B cell (primary cell): ENCODE measurements at places on chromosomes 6 and 20.
A peak's percentile ranks its signal among the peaks of the same experiment; 100 is the strongest.

GRCh38 chr6:14501240-14501639 lies 383.7 kb downstream of the CD83 start:
- H3K4me3 ChIP-seq, result no peak overlapping the region
- no peaks in the 10 kb centered on the region for H3K4me1 ChIP-seq
- no peak overlapping the region for H3K27ac ChIP-seq
- no peaks in the 10 kb centered on the region for H3K36me3 ChIP-seq

GRCh38 chr20:52905241-52905994 lies 66.7 kb upstream of the TSHZ2 start:
- no peaks in the 10 kb centered on the region for H3K36me3 ChIP-seq
- no peak overlapping the region for H3K27ac ChIP-seq
- peaks cover 3% of the 10 kb centered on the region for H3K27me3 ChIP-seq
- no peaks in the 10 kb centered on the region for H3K4me1 ChIP-seq
- no peak for DNase-seq

DNA sequence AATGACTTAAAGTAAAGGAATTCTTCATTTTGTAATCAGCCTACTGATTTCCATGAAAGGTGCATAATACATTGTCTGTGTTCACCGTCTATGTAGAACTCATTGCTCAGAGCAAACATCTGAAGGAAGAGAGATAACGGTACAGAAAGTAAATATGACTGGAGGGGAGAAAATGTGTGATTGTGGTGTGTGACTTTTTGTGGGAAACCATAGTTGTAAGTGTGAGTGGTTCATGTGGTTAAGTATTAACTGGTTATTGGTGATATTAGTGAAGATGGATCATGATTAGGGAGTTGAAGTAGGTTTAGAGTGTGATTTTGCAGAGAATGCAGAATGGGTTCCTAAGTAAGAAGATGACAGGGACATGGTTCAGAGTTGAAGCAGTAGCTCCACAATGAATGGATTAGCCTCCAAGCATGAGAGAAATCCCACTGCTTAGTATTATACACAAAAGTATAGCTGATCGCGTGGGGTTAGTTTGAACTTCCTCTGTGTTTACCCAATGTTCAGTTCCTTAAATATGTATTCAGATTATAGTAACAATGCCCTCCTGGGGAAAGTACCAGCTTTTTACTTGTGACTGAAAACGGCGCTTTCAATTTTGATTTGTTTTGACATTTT lies 368.9 kb downstream of the UTRN start:
- peak overlapping the region; percentile 5 for H3K4me3 ChIP-seq
- peaks cover 38% of the 10 kb centered on the region for H3K4me1 ChIP-seq
- DNase-seq, result peak; percentile 71
- H3K27me3 ChIP-seq, result no peaks in the 10 kb centered on the region
- no peaks in the 10 kb centered on the region for H3K36me3 ChIP-seq

- H3K4me1 ChIP-seq, result no peaks in the 10 kb centered on the region
- no peak overlapping the region for H3K4me3 ChIP-seq
- no peak for DNase-seq
- no peak overlapping the region for H3K27ac ChIP-seq
- H3K36me3 ChIP-seq, result peaks cover 20% of the 10 kb centered on the region
Measured at GRCh38 chr6:151425561-151425960, 26.4 kb downstream of the RMND1 start.

DNA sequence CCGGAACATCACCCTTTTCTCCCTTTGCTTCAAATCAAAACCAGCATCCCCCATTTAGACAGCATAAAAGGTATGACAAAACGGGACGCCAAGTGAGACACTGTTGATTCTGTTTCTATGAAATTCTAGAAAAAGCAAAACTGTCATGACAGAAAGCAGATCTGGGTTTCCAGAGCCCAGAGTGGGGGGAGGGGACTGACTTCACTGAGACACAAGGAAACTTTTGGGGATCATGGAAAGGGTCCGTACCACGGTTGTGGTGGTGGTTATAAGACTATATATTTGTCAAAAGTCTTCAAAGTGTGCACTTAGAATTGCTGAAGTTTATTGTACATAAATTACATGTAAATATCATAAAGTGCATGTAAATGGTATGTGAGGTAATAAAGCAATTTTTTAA lies 82.6 kb downstream of the SLC22A3 start:
- H3K36me3 ChIP-seq, result no peaks in the 10 kb centered on the region
- H3K4me3 ChIP-seq, result no peak overlapping the region
- H3K4me1 ChIP-seq, result peaks cover 5% of the 10 kb centered on the region
- no peak overlapping the region for H3K27ac ChIP-seq

- peaks cover 8% of the 10 kb centered on the region for H3K4me1 ChIP-seq
- no peak overlapping the region for H3K27ac ChIP-seq
- H3K4me3 ChIP-seq, result no peak overlapping the region
Measured at GRCh38 chr20:63435552-63435951, 36.9 kb downstream of the KCNQ2 start.

GRCh38 chr6:16967470-16967817 lies 134.4 kb upstream of the STMND1 start:
- H3K4me1 ChIP-seq, result peaks cover 3% of the 10 kb centered on the region
- H3K36me3 ChIP-seq, result no peaks in the 10 kb centered on the region
- peaks cover 2% of the 10 kb centered on the region for H3K27me3 ChIP-seq
- DNase-seq, result no peak
- H3K4me3 ChIP-seq, result no peak overlapping the region

GRCh38 chr6:43284991-43285781 lies 12.9 kb upstream of the SLC22A7 start:
- H3K4me1 ChIP-seq, result no peaks in the 10 kb centered on the region
- H3K4me3 ChIP-seq, result no peak overlapping the region
- no peak for DNase-seq
- H3K27me3 ChIP-seq, result no peaks in the 10 kb centered on the region

- H3K36me3 ChIP-seq, result no peaks in the 10 kb centered on the region
- no peak for DNase-seq
- no peak overlapping the region for H3K27ac ChIP-seq
- H3K27me3 ChIP-seq, result no peaks in the 10 kb centered on the region
- H3K4me1 ChIP-seq, result peaks cover 45% of the 10 kb centered on the region
Measured at GRCh38 chr6:30886897-30887255, 2.6 kb downstream of the DDR1 start.

DNA sequence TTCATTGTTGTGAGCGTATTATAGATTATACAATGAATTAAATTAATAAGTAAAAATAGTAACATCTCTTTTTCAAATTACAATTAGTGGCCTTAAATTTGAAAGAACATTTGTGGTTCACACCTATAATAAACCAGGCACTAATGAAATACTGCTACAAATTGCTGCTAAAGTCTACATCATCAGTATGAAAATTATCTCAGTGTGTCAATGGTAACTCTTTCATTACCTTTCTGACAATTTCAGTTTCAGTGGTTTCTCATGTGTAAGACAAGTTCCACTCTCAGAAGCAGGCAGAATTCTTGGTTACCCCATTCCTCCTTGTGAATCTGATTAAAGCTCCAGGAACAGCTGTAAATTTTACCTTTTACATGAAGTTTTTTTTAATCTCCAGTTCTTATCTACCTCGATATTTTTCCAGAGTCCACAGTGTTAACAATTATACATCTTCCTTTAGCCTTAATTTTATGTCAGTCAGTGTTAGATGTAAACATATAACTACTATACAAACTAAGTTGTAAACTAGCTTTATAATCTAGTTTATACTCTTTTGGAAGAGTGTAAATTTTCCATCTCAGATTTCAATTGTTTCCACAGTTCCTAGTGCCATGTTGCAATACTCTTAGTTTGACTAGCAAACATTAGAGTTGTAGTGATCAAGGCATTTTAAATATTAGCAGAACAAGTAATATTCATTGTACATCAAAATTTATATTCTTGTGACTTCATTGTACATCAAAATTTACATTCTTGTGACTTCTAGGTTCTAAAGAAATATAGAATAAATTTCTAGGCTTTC lies 1038.4 kb downstream of the EPHA7 start:
- no peak for DNase-seq
- no peak overlapping the region for H3K4me3 ChIP-seq
- no peaks in the 10 kb centered on the region for H3K36me3 ChIP-seq
- H3K27me3 ChIP-seq, result no peaks in the 10 kb centered on the region
- H3K27ac ChIP-seq, result no peak overlapping the region

- no peaks in the 10 kb centered on the region for H3K4me1 ChIP-seq
- no peak overlapping the region for H3K27ac ChIP-seq
- H3K36me3 ChIP-seq, result no peaks in the 10 kb centered on the region
- H3K27me3 ChIP-seq, result no peaks in the 10 kb centered on the region
- no peak overlapping the region for H3K4me3 ChIP-seq
Measured at GRCh38 chr6:18820725-18821124, 433.6 kb downstream of the RNF144B start.

GRCh38 chr20:8480597-8480996 lies 348.5 kb downstream of the PLCB1 start:
- no peak overlapping the region for H3K27ac ChIP-seq
- no peak overlapping the region for H3K4me3 ChIP-seq
- H3K4me1 ChIP-seq, result no peaks in the 10 kb centered on the region
- no peaks in the 10 kb centered on the region for H3K36me3 ChIP-seq

GRCh38 chr6:159093609-159094443 lies 49.0 kb upstream of the TAGAP start:
- peaks cover 53% of the 10 kb centered on the region for H3K4me1 ChIP-seq
- DNase-seq, result no peak
- peak overlapping the region; percentile 53 for H3K4me3 ChIP-seq
- H3K36me3 ChIP-seq, result no peaks in the 10 kb centered on the region
- peak overlapping the region; percentile 98 for H3K27ac ChIP-seq

GRCh38 chr6:138012682-138013081 lies 94.5 kb downstream of the PERP start:
- no peak for DNase-seq
- H3K36me3 ChIP-seq, result no peaks in the 10 kb centered on the region
- no peak overlapping the region for H3K27ac ChIP-seq

- no peak overlapping the region for H3K4me3 ChIP-seq
- no peak for DNase-seq
- H3K36me3 ChIP-seq, result no peaks in the 10 kb centered on the region
Measured at GRCh38 chr20:8154638-8155037, 22.6 kb downstream of the PLCB1 start.

- H3K27me3 ChIP-seq, result no peaks in the 10 kb centered on the region
- H3K27ac ChIP-seq, result no peak overlapping the region
- H3K4me1 ChIP-seq, result no peaks in the 10 kb centered on the region
Measured at GRCh38 chr6:144749263-144749662, 464.1 kb downstream of the UTRN start.

DNA sequence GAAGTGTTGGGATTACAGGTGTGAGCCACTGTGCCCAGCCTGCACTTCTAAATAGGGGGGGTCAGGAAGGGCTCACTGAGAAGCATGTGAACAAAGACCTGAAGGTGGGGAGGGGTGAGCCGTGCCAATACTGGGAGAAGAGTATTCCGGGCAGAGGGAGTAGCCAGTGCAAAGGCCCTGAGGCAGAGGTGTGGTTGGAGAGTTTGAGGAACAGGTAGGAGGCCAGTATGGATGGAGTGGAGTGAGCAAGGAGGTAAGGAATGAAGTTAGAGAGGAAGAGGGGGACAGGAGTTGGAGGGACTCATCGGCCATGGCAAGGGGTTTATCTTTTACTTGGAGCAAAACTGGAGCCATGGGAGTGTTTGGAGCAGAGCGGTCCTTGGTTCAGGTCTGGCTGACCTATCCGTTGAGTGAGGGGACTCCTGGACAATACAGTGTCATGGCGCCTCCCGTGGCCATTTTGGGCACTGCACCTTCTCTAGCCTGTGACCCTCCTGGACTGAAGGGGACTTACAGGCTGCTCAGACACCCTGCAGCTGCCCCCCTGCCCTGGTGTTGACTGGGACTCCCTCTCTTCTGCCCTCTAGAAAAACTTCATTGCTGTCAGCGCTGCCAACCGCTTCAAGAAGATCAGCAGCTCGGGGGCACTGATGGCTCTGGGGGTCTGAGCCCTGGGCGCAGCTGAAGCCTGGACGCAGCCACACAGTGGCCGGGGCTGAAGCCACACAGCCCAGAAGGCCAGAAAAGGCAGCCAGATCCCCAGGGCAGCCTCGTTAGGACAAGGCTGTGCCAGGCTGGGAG lies 12.1 kb downstream of the FOXS1 start:
- H3K4me1 ChIP-seq, result peaks cover 8% of the 10 kb centered on the region
- H3K27me3 ChIP-seq, result no peaks in the 10 kb centered on the region
- peak; percentile 63 for DNase-seq
- H3K36me3 ChIP-seq, result no peaks in the 10 kb centered on the region
- H3K27ac ChIP-seq, result no peak overlapping the region

DNA sequence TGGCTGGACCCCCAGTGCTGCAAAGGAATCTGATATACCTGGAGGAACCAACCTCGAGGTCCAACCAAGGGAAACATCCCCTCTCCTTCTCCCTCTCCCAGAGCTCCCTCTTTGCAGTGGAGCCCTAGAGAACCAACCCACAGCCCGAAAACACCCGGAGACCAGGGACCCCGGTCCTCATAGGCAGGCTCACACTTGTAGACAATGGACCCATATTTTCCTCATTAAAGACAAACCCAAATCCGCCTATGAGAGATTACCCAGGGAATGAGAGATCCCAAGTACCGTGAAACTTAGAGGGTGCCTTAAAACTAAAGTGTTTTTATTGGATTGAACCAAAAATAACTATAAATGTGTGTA lies 9.6 kb upstream of the FOXF2 start:
- no peaks in the 10 kb centered on the region for H3K36me3 ChIP-seq
- H3K27ac ChIP-seq, result no peak overlapping the region
- no peak for DNase-seq
- no peak overlapping the region for H3K4me3 ChIP-seq
- peaks cover 71% of the 10 kb centered on the region for H3K4me1 ChIP-seq

DNA sequence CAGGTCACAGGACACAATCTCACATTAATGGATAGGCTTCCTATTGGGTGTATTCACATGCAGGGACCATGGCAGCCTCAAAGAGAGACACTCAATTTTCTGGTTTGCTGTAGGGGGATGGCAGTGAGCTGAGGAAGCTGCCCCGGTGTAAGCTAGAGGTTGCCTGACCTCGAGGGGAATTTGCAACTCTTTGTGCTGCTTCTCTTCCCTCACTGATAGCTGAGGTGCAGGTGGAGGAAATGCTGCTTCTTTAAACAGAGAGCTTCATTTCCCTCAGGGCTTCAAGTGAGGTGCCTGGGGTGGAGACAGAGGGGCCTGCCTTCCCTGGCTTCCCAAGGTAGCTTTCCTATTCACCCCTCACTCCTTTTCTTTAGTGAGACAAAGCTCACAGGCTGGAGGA lies 151.9 kb downstream of the CD83 start:
- no peaks in the 10 kb centered on the region for H3K27me3 ChIP-seq
- H3K4me3 ChIP-seq, result no peak overlapping the region
- peak overlapping the region; percentile 64 for H3K27ac ChIP-seq

GRCh38 chr6:72739368-72739779 lies 117.5 kb downstream of the KCNQ5 start:
- H3K36me3 ChIP-seq, result no peaks in the 10 kb centered on the region
- peak overlapping the region; percentile 40 for H3K4me3 ChIP-seq
- H3K27me3 ChIP-seq, result no peaks in the 10 kb centered on the region
- no peak overlapping the region for H3K27ac ChIP-seq

GRCh38 chr6:159390381-159390780 lies 221.2 kb downstream of the FNDC1 start:
- DNase-seq, result no peak
- peaks cover 7% of the 10 kb centered on the region for H3K27me3 ChIP-seq
- no peak overlapping the region for H3K27ac ChIP-seq

GRCh38 chr6:134169871-134170486 lies 117.6 kb upstream of the SLC2A12 start:
- H3K27ac ChIP-seq, result no peak overlapping the region
- H3K27me3 ChIP-seq, result no peaks in the 10 kb centered on the region
- no peak overlapping the region for H3K4me3 ChIP-seq
